CD4-positive, alpha-beta T cell treated with Interleukin-15 for 4 hours (primary cell): ENCODE measurements at places on chromosomes 16 and 17.

DNA sequence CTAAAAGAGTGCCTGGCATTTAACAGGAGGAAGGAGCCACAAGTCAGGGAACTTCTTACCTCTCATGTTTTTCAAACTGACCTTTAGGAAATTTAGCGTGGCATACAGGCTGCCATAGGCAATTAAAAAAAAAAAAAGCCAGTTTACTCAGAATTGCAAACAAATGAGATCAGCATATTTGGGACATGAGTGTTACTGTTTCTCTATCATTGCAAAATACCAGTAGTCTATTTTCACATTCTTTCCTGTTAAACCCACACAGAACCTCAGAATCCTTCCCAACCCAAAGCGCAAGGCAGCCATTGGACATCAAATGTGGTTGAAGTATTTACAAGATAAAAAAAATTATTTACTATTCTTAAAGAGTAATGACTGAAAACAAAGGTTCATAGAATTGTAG, 366.4 kb upstream of the DYNLRB2 start:
- no peak for DNase-seq

DNA sequence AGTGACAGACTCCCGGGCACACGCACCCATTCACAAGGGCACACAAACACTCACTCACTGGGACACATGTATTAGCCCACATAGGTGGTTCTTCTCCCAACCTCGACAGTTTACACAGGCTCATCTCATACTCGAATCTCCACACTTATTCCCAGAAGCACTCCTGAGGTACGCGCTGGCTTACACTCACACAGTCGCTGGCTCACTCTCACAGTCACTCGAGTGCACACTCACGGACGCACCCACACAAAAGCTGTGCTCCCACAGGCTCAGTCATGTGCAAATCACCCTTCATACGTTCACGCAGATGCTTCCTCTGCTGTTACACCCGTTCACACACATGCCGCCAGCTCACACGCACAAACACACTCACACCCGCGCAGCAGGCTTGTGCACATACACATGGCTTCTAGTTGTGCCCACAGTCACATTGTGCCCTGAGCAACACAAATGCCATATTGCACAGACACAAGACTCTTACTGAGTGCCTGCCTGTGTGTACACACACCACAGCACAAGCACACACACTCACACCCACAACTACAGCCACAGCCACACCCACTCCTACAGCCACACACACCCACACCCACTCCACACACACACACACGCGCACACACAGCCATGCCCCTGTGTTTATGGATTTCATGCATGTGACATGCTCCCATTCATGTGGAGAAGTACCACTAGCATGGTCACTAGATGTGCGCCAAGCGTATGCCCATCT, 8.4 kb upstream of the PRR29 start:
- DNase-seq: no peak

DNA sequence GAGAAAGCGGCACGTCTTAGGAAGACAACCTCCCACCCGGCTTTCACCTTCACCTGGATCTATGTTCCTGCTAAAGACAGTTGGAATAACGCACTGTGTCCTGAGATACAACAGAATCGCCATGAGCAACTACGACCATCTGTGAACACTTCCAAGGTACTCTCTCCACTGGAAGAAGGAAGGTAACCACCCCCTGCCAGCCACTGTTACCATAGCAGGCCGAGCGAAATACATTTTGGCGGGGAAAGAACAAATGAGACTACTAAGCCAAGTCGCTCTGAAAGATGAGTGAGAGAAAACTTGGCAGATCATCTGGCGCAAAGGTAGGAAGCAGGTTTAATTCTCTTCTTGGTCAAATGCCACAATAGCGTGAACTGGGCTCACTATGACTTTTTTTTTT, 9.8 kb downstream of the CRK start:
- no peak for DNase-seq

DNA sequence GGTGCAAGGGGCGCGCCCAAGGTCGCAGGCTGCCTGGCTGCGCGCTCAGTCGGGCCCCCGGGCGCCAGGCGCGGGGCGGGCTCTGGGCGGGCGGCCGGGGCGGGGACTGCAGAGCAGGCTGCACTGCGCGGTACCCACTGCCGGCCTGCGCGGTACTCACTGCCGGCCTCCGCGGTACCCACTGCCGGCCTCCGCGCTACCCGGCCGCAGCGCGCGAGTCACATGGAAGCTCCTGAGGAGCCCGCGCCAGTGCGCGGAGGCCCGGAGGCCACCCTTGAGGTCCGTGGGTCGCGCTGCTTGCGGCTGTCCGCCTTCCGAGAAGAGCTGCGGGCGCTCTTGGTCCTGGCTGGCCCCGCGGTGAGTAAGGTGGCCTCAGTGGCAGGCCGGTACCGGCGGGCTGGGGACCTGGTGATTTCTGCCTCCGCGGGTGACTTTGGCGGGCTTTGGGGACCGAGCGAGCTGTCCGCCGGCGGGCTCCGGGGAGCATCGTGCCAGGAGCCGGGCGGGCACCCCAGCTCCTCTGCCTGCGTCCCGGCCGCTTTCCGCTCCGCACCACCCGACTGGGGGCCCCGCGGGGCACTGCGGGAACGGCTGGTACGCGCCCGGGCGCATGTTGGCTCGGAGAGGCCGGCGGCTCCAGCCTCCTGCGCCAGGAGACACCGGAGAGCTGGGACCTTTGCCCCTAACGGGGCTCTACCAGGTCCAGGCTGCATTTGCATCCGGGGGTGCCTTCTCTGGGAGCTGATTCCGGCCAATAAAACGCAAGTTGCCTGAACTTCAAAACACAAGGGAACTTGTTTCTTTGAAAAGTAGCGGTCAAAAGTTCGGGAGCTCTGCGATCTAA, at the start of gene SLC47A1:
SLC47A1 (plus strand) TSS at position 137 of the 844 bp plus-strand sequence; CDS start at position 223, 86 bp downstream.
- DNase-seq: no peak

DNA sequence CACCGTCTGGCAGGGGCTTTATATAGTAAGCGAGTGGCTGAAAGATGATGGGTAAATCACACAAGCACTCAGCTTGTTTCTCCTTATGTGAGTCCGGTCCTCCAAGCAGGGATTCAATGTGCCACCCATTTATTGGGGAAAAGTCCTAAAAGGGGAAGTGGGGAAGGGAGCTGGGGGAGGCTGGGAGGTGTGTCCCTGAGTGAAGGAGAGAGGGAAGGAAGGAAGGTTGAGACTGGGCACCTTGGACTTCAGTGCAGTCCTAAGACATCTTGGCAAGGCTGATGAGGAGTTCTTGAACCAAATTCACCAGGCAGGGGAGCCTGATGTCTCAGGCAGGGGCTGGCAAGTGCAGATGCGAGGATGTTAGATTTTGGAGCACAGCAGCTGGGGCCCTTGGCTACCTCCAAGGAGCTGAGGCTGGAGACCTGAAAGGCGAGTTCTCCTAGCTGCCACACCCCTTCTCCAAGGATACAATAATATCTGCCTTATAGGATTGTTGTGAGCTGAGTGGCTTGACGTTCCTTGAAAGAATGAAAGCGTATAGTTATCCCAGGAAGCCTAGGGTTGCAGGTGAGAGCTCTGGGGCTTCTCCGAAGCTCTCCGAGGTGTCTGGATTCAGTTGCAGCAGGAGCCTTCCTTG, 23.0 kb upstream of the CYLD start:
- no peak for DNase-seq

DNA sequence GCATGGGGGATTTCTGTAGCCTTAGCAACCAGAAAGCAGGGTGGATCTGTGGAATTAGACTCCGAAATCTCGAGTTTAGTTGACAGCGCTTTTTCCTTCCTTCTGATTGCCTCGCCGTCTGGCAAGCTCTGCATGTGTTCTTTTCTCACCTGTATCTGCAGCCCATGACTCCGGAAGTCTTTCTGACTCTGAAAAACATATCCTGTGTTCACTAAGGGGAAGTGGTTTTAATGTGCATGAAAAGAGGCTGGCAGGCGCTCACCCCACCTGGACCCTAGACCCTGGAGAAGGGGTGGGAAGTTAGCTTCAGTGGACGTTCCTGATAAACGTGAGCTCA, 158.5 kb downstream of the RPTOR start:
- peak; percentile 43 for DNase-seq

- DNase-seq: no peak
Measured at GRCh38 chr17:42844271-42844670, at the start of gene AOC2. TSS of gene AOC2 (plus strand) at chr17:42844580. CDS start at chr17:42844627, 47 bp downstream.

- no peak for DNase-seq
Measured at GRCh38 chr16:65624229-65624628, 502.4 kb upstream of the CDH11 start.

DNA sequence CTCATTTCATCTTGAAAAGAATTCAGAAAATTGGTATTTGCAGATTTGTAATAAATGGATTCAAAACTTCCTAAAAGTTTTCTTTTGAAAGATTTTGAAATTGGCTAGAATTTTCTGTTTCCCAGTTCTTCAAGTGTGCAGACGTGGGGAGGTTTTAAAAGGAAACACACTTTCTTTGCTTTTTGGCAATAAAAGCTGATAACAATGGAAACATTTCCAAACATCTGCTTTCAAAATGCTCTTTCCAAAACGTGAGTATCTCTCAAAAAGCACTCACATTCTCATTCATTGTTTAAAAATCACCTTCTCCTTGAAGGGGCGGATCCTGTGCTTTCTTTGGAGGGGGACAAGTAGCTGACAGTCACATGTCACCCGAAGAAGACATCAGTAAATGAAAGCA, 8.6 kb upstream of the GSG1L start:
- no peak for DNase-seq

DNA sequence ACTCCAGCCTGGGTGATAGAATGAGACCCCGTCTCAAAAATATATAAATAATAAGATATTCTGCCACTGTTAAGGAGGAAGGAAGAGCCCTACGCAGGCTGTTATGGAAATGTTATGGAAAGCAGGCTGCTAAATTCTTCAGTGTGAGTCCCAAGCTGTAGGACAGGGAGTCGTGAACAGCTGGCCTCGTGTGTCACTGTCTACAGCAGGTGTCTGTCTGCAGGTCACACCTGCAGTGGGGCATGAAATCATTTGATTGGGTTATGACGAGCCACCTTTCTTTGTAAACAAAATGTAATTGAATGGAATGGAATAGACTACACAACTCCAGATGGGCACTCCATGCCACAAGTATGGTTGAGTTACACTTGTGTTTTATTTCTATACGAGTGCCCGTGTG, 15.6 kb upstream of the LITAF start:
- DNase-seq: no peak

DNA sequence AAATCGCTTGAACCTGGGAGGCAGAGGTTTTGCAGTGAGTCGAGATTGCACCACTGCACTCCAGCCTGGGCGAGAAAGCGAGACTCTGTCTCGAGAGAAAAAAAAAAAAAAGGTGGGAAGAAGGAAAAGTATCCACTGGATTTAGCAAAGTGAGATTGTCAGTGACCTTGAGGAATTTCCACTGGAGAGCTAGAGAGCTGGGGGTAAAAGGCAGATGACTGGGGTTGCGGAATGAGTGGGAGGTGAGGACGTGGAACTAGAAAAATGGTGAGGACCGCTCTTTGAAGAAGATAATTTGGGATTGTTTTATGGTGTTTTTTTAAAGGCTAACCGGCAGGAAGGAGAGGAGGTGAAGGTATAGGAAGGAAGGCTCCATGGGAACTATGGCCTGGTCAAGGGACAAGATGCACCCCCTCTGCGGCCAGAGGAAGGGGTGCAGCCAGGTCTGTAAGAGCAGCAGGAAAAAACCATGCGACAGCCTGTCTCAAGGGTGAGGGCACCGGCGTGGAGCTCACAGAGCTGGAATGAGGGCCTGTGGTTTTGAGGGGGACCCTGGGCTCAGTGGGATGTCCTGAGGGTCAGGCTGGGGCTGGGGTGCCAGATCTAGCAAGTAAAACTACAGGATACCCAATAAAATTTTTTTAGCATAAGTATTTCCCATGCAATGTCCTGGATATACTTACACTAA, 694 bp upstream of the MLST8 start:
- no peak for DNase-seq

GRCh38 chr16:23801378-23801777, 34.4 kb upstream of the PRKCB start:
- DNase-seq: peak; percentile 79

GRCh38 chr17:29619251-29619650, 3.5 kb downstream of the CORO6 start:
- no peak for DNase-seq

DNA sequence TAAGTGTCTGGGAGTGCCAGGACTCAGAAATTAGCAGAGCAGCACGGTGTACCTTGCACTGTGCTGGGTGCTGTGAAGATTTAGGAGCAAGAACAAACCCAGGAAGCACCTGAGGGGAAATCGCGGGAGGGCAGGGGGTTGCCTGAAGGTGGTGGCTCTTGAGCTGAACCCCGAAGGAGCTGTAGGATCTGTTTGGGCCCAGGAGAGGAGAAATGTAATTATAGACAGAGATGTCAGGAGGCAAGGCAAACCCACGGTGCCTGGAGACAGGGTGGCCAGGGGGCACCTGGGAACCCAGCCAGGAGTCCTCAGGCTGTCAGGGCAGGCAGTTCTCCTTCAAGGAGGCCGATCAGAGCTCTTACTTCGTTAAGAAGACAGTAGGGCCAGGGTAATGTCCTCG, 109.1 kb downstream of the C16orf78 start:
- no peak for DNase-seq

DNA sequence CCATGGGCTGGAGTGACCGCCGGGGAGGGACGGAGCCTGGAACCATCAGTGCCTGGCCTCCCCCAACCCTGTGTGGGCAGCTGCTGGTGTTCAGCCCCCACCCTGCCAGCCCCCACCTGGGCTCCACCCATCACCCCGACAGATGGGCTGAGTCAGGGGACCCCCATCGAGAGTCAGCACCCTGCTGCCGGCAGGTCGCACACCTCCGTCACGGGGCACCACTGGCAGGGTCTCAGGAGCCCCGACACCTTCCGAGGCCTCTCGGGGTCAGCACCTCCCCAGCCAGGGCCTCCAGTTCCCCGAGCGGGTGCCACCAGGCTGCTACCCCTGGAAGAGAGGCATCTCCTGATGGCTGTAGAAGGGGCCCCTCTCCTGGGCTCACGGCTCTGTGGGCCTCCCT, 38.3 kb upstream of the ACSF3 start:
- no peak for DNase-seq

DNA sequence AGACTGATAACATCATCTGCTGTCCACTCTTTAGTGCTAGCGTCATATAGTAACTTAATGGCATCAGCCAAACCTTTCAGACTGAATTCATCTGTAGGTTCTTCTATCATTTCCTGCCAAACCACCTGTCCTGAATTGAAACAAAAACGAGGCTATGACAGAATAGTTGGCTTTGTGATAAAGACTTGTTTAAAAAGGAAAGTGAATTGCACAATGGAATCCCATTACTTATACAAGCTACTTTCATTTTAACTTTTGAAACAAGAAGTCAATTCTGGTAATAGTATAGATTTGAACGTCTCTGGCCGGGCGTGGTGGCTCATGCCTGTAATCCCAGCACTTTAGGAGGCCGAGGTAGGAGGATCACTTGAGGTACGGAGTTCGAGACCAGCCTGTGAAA, 18.2 kb downstream of the LASP1NB start:
- no peak for DNase-seq

DNA sequence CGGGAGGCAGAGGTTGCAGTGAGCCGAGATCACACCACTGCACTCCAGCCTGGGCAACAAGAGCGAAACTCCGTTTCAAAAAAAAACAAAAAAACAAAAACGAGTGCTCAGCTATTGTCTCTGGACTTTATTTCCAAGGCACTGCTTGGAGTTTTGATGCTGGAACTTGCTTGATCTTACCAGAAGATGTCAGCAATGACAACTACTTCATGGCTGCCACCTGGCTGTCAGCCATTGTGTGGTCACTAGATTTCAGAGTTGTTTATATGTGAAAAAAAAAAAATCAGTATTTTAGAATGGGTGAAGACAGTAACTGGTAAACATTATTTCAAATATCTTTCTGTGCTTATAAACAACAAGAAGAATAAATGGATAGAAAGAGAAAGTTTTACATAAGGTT, 26.3 kb upstream of the OR4D1 start:
- peak; percentile 62 for DNase-seq

- no peak for DNase-seq
Measured at GRCh38 chr17:76441686-76442340, 11.1 kb downstream of the UBE2O start.

GRCh38 chr17:59504821-59505220, 60.6 kb upstream of the DHX40 start:
- no peak for DNase-seq
